ENCODE measurements at places on chromosomes 2 and 18.

DNA sequence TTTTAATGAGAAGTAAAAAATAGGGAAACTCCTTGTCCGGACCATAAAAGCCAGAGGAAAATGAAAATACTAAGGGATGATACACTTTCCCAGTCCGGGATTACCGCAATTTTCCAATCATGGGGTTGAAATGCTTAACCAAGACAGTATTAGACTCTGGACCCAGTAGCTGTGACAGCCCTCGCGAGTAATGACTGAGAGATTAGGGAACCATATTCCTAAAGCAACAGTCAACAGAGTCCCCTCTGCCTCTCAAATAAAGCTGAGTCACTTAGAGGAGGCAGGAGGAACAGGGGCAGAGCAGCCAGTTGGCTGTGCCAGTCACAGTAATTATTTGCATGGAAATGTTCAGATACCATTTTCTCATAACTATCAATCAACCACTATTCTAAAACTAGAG is 34.8 kb downstream of the GPATCH11 start:
- no peak for DNase-seq

- DNase-seq: no peak
Observed at GRCh38 chr2:36374585-36374984, 19.0 kb downstream of the CRIM1 start.

GRCh38 chr2:25257032-25257552 is 84.6 kb downstream of the DNMT3A start:
- DNase-seq: no peak

GRCh38 chr2:99256677-99257076 is 1.2 kb upstream of the LYG2 start:
- DNase-seq: no peak

DNA sequence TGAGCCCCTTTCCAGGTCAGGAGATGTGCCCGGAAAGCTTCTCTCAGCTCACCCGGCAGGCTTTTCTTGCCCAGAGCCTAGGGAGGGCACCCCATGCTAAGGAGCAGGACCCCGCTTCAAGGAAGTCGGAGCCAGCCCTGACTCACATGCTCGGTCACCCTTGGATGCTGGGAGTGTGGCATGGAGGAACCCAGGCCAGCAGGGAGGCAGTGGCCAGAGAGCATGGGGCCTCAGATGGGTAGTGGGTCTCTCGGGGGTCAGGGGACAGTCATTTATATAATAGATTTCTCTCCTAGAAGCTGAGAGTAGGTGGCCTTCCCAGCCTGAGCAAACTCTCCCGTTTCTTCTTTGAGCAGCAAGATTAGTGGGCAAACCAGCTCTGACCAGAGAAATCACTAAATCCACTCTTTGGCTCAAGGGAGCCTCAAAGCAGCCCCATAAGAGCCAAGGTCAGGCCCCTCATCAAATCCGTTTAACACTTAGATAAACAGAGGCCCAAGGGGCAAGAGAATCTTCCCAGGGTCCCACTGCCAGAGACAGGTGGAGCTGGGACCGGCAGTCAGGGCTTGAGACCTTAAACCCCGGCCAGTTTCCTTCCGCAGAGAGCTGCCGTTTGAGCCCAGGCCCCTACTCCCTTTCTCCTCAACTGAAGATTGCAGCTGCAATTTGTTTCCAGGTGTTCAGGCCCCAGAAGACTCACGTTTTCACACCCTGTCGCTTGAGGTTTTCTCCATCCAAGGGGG is 113.1 kb downstream of the CYP26B1 start:
- no peak for DNase-seq

GRCh38 chr18:910247-910646 is 5.6 kb downstream of the ADCYAP1 start:
- no peak for DNase-seq

DNA sequence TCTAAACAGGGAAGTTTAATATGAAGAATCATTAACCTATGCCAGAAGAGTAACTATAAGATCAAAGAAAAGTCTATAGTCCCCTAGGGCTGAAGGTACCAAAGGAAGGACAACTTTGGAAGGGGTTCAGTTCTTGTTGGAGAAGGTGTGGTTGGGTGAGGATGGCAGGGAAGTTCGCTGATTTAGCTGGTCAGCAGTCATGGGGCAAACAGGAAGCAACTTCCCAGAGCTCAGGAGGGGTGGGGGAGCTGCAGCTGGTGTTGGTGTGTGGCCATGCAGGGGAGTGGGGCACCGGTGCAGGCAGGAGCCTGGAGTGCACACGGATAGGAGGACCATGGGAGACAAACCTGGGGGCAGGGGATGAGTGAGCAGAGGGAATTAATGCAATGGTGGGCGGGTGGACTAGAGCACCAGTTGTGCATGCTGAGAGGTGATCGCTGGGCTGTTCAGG is 34.0 kb downstream of the FHOD3 start:
- no peak for DNase-seq

DNA sequence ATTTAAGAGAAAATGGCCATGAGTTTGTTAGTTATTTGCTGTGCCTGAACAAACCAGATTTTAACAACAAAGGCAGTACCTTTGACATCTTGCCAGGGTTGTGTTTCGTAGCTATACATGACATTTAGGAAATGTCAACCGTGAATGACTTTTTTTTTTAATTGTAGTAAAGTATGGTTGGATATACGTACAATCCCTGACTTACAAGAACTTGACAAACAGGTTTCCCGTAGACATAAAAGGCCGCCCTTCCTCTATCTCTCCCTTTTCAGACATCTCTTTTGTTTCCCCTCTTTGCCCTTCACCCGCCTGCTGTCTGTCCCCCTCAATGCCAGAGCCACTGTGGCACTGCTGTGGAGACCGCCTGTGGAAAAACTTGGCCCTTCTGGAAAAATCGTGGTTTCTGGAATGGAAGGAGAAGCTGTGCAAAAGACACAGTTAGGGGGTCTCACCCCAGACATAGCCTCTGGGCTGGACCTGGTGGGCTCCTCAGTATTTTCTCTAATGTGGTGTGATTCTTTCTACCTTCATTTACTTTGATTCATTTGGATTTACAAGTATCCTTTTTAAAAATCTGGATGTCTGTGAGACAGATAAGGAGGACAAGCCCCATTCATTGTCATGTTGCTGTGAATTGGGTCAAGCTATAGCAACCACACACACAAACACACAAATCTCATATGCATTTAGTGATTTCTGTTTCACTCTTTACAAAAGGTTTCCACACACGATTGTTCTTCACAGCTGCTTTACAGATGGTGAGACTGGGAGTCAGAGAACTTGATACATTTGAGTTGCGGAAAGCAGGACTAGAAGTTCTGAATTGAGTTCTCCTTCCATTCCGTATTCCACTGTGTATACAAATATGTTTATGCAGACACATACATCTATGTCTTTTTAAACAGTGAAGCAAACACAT is 48.6 kb downstream of the SPATS2L start:
- DNase-seq: no peak

- DNase-seq: no peak
Observed at GRCh38 chr2:60657673-60658072, 98.4 kb upstream of the PAPOLG start.

All from neuronal stem cell (in vitro differentiated cells).